ENCODE measurements at places on chromosomes 7 and 10. TPM values are rescaled to one million over a fixed set of nuclear protein-coding genes. Genes with fewer than 3 reads are reported as not detected.

The GSAP gene
- total RNA-seq: 44.0 TPM

The TRIM50 gene
- 0.13 TPM for total RNA-seq

The MYH16 gene
- not detected for total RNA-seq

DNA sequence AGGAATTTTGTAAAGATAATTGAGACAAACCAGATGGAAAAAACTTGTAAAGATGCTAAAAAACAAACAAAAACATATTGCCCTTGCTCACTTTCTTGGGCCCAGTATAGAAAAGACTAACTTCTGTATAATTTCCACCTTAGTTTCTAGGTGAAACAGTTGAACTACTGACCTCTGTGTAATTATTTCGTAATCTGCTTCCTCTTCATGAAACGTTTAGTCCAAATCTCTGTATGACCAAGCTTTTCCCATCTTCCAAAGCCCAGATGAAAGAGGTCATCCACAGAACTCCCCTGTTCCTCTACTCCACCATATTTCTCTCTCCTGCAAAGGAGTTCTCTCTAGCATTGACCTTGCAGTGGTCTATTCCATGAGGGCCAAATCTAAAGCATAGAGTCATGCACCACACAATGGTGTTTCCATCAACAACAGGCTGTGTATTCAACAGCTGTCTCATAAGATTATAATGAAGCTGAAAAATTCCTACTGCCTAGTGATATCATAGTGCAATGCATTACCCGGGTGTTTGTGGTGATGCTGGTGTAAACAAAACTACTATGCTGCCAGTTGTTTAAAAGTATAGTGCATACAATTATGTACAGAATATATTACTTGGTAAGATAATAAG is 647.6 kb downstream of the TNS3 start:
- no peak overlapping the region for H3K4me3 ChIP-seq
- H3K27me3 ChIP-seq: no peaks in the 10 kb centered on the region
- H3K36me3 ChIP-seq: no peaks in the 10 kb centered on the region
- peaks cover 24% of the 10 kb centered on the region for H3K4me1 ChIP-seq
- no peak overlapping the region for H3K27ac ChIP-seq

DNA sequence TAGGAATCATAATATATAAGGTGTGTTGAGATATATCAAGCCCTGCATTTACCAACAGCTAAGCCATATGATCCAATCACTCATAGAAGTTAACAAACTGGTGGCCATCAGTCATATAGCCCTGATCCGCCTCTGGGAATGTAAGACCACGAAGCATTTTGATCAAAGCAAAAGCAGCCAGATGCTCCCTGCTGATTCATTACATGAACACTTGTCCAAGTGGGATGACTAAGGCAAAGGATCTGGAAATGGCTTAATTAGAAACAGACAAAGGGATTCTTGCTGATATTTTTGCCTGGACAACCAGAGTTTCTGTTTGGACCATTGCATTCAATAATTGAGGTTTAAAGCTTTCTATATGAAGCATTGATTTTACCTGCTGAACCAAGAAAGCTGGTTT is 535.5 kb downstream of the GPAM start:
- DNase-seq: no peak
- no peak overlapping the region for H3K4me3 ChIP-seq
- H3K36me3 ChIP-seq: no peaks in the 10 kb centered on the region
- H3K27ac ChIP-seq: no peak overlapping the region
- no peaks in the 10 kb centered on the region for H3K27me3 ChIP-seq

DNA sequence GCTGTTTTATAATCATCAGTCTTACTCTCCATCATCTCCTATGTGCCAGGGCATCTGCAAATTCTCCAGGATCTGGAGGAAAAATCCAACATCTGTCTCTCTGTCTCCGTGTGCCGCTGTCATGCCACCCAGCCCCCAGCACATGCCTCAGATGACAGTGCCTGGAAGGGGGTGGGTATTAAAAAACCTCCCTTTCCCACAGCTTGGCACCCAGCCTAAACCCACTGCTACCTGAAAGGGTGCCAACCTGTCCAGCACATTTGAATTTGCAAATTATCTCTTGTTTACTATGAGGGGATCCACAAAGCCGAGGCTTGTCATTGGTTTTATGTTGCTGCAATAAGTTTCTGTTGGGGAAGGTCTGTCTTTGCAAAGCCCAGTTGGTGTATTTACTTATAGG is 73.1 kb downstream of the EMX2 start:
- H3K4me3 ChIP-seq: no peak overlapping the region
- no peaks in the 10 kb centered on the region for H3K36me3 ChIP-seq
- H3K4me1 ChIP-seq: no peaks in the 10 kb centered on the region
- no peaks in the 10 kb centered on the region for H3K27me3 ChIP-seq

DNA sequence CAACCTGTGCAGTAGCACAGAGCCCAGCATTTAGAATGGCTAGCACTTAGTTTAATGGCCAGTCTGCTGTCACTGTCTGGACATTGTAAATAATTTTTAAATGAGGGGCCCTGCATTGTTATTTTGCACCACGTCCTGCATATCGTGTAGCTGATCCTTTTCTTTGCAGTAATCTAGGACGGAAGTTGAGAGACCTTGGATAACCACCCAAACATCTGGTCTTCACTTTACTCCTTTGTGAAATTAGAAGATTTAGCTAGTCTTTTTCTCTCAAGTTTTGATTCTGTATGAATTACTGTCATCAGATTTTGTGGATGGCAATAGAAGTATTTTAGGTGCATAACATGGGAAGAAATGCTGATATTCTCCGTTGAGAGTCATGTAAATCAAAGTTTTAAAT is 1.9 kb downstream of the MIOS start:
- H3K36me3 ChIP-seq: peaks cover 12% of the 10 kb centered on the region
- H3K27ac ChIP-seq: no peak overlapping the region
- H3K4me1 ChIP-seq: peaks cover 35% of the 10 kb centered on the region
- H3K27me3 ChIP-seq: no peaks in the 10 kb centered on the region
- no peak overlapping the region for H3K4me3 ChIP-seq

GRCh38 chr10:61135276-61135721 is 191.3 kb upstream of the RHOBTB1 start:
- no peaks in the 10 kb centered on the region for H3K27me3 ChIP-seq
- H3K4me3 ChIP-seq: no peak overlapping the region
- H3K36me3 ChIP-seq: no peaks in the 10 kb centered on the region
- H3K4me1 ChIP-seq: peaks cover 3% of the 10 kb centered on the region
- H3K27ac ChIP-seq: no peak overlapping the region

DNA sequence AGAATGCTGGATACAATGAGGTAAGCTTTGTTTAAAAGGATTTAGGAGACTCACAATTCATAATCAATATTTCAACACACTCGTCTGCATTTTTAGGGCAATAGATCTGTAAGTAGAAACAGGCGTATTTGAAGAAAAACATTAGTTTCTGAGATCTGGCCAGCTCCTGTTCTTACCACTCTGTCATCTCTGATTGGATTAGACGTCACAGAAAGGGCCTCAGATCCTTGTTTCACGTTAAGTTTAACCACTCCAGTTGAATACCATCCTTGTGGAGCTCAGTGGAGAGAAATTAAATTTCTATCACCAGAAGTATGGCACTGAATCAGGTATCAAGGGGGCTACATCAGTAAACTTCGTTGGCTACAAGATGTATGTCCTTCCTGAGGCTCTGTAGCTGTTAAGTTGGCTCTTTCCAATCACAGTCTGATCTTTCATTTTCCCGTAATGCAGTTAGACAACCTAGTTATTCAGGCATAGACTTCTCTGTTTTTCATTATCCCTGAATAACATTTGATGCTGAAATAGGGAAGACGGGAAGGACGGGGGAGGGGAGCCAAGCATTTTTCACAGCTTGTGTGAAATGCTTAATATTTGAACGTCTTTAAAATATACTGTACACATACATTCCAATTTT is 659.2 kb upstream of the GALNT17 start:
- H3K4me1 ChIP-seq: no peaks in the 10 kb centered on the region
- no peak overlapping the region for H3K27ac ChIP-seq
- H3K36me3 ChIP-seq: no peaks in the 10 kb centered on the region
- no peak for DNase-seq
- H3K27me3 ChIP-seq: no peaks in the 10 kb centered on the region

DNA sequence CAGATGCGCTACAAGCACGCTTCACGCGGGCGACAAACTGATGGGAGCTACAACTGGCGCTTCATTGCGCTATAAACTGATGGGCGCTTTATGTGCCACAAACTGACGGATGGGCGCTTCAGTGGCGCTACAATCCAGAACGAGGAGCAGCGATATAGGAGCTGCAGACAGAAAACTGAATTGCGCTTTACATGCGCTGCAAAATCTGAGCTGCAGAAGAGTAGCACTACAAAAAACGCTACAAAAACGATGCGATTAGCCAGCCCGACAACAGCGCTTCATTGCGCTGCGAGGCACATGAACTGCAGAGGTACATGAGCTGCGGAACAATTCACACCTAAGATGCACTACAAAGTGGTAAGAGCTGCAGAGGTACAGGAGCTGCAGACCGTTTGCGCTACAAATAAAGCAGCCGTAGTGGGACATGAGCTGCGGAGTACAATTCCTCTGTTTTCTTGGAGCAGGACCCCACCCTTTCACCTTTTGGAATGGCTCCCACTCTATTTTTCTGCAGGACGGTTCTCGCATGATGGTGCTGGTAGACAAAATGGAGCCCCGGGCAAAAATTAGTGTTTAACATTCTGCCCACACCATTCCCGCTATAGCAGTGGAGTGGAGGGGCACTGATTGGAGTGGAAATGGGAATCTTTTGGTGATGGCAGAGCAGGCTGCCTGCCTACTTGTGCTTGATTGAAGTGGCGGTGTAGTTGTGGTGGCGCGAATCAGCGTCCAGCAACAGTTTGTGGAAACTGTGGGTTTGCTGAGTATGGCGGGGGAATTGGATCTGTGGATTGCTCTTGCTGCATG is 1.2 kb upstream of the SGCE start:
- peaks cover 12% of the 10 kb centered on the region for H3K4me1 ChIP-seq
- DNase-seq: no peak
- H3K27me3 ChIP-seq: peaks cover 5% of the 10 kb centered on the region
- H3K36me3 ChIP-seq: no peaks in the 10 kb centered on the region
- peak overlapping the region; percentile 2 for H3K4me3 ChIP-seq

- no peak overlapping the region for H3K4me3 ChIP-seq
- H3K27me3 ChIP-seq: no peaks in the 10 kb centered on the region
- H3K4me1 ChIP-seq: peaks cover 19% of the 10 kb centered on the region
These were observed 20.0 kb upstream of the CRYGN start for GRCh38 chr7:151459726-151460473.

GRCh38 chr10:47359626-47360418 is 11.7 kb downstream of the RBP3 start:
- no peak for DNase-seq
- H3K27ac ChIP-seq: no peak overlapping the region
- no peak overlapping the region for H3K4me3 ChIP-seq
- H3K27me3 ChIP-seq: no peaks in the 10 kb centered on the region
- no peaks in the 10 kb centered on the region for H3K4me1 ChIP-seq

- H3K4me1 ChIP-seq: peaks cover 6% of the 10 kb centered on the region
- no peaks in the 10 kb centered on the region for H3K36me3 ChIP-seq
- H3K27me3 ChIP-seq: no peaks in the 10 kb centered on the region
These were observed 82.3 kb downstream of the ZEB1 start for GRCh38 chr10:31401287-31401686.

DNA sequence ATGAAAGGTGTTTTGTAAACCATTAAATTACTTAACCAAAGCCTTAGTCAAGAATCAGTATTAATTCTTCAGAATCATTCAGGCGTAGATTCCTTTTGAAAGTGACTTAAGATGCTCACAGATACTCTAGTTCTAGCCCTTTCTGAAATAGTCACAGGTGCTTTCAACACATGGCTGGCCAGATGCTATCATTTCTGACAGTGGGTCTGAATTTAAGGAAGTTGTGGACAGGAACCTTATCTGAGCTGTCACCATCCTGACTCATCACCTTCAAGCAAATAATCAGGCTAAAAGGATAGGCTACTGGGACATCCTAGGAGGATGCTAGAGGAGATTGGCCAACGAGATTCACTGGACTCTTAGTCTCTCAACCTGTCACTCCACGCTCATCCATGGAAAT is 501.5 kb downstream of the LRMDA start:
- H3K27me3 ChIP-seq: no peaks in the 10 kb centered on the region
- H3K36me3 ChIP-seq: no peaks in the 10 kb centered on the region
- no peaks in the 10 kb centered on the region for H3K4me1 ChIP-seq
- no peak for DNase-seq
- no peak overlapping the region for H3K27ac ChIP-seq

DNA sequence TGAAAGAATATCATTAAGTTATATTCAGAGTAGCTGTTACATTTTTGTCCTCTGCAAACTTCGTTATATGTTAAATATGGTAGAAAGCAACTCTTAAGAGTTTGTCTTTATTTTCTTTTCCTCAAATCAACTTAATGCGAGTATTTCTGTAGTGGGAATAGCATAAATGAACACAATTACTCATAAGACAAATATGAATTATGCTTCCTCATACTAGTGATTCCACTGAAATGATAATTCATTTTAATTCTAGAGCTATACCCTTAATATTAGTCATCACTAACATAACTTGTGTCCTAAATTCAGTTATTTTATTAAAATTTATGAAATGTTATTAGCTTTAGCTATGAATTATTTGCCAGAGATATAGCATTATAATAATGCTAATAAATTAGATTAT is 820.6 kb upstream of the KCND2 start:
- no peak overlapping the region for H3K27ac ChIP-seq
- no peaks in the 10 kb centered on the region for H3K27me3 ChIP-seq
- DNase-seq: no peak
- no peak overlapping the region for H3K4me3 ChIP-seq
- no peaks in the 10 kb centered on the region for H3K36me3 ChIP-seq
- no peaks in the 10 kb centered on the region for H3K4me1 ChIP-seq

- no peak overlapping the region for H3K4me3 ChIP-seq
- H3K27ac ChIP-seq: no peak overlapping the region
- no peaks in the 10 kb centered on the region for H3K36me3 ChIP-seq
- H3K4me1 ChIP-seq: peaks cover 11% of the 10 kb centered on the region
These were observed 842 bp upstream of the JAKMIP3 start for GRCh38 chr10:132064771-132065437.

GRCh38 chr7:157079116-157079515 is 59.6 kb upstream of the UBE3C start:
- H3K27ac ChIP-seq: no peak overlapping the region
- no peaks in the 10 kb centered on the region for H3K36me3 ChIP-seq
- no peak for DNase-seq

DNA sequence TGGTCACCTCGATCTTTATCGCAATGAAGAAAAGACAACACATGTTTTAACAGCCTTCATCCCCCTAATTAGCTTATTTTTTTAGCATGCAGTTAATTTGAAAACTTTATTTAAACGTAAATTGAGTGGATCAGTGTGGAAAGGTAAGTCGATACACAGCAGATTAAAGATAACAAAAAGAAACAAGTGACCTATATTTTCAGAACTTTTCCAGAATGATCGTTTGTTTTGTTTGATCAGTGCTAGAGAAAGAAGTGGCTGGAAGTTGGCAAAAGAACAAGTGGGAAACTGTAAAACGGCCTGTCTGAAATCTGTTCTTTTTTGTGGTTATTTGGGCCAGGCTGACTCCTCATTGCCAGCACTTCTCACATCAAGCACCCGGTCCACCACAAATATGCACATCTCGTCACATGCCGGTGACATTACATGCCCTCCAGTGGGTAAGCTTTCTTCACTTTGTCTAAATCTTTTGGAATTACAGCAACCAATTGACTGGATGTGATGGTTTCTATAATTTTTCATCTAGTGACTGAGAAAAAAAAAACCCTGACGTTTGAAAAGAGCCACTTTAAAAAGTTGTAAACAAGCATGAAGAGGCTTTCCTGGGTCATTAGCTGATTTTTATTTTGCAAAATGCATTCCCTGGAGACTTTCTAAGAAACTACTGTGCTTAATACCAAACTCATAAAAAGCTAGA is 33.2 kb downstream of the C7orf33 start:
- H3K36me3 ChIP-seq: no peaks in the 10 kb centered on the region
- H3K4me3 ChIP-seq: no peak overlapping the region
- H3K27ac ChIP-seq: no peak overlapping the region
- no peaks in the 10 kb centered on the region for H3K27me3 ChIP-seq
- no peaks in the 10 kb centered on the region for H3K4me1 ChIP-seq
- no peak for DNase-seq
